ENCODE measurements at places on chromosomes 11 and 22. TPM values are rescaled to one million over a fixed set of nuclear protein-coding genes. Genes with fewer than 3 reads are reported as not detected.
A peak's percentile ranks its signal among the peaks of the same experiment; 100 is the strongest.

ARVCF gene
- 2.1 TPM for total RNA-seq

FADS1 gene
- total RNA-seq: 12.9 TPM

GGT1 gene
- total RNA-seq: 16.0 TPM

POU2AF2 gene
- total RNA-seq: 1.0 TPM

CCDC116 gene
- 0.09 TPM for total RNA-seq

TCP11L1 gene
- 7.4 TPM for total RNA-seq

ELFN2 gene
- 0.28 TPM for total RNA-seq

YAP1 gene
- total RNA-seq: 10.5 TPM

SLC7A4 gene
- 0.19 TPM for total RNA-seq

DNA sequence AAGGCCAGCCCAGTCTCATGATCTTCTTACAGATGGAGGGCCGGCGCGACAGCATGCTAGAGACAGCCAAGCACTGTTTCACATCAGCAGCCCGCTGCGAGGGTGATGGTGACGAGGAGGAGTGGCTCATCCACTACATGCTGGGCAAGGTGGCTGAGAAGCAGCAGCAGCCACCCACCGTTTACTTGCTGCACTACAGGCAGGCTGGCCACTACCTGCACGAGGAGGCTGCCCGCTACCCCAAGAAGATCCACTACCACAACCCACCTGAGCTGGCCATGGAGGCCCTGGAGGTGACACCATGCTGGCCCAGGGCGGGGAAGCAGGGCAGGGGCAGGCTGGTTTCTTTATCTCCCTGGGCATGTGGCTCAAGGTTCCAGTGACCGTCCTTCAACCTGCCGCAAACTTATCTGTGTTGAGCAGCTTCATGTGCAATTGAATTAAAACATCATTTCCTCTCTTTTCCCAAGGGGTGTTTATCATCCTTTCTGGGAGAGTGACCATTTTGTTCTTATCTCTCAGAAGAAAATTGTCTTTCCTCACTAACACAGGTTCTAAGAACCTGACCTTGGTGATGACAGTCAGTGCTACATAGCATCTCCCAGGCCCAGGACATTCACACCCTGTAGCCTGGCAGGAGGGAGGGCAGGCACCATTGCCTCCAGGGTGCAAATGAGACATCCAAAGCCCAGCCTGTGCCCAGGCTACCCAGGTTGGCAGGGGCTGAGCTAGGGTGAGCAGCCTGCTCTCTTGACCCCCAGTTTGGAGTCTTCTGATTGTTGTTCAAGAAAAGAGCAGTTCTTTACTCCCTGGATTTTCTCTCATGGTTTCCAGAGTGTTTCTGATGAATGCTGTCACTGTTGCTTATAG is 80.7 kb downstream of the CABIN1 start:
- H3K27me3 ChIP-seq: no peaks in the 10 kb centered on the region
- no peaks in the 10 kb centered on the region for H3K4me1 ChIP-seq
- peaks cover 90% of the 10 kb centered on the region for H3K36me3 ChIP-seq
- H3K27ac ChIP-seq: no peak overlapping the region
- DNase-seq: no peak

DNA sequence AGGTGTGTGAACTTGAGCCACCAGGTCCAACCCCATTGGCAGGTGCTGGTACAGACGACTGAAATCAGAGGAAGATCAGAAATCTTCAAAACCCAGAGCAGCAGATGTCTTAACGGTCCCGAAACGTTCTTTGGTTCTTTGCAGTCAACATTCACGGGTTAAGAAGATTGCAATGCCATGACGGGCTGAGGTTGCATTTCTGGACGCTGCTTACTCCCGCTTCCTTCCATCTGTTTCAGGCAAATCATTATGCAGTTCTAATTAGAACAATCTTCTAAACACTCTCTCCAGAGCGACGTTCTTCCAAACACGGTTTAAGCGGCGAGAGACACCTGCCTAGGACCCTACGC is 492 bp upstream of the LUZP2 start:
- H3K4me1 ChIP-seq: no peaks in the 10 kb centered on the region
- peaks cover 26% of the 10 kb centered on the region for H3K27me3 ChIP-seq
- DNase-seq: no peak
- no peak overlapping the region for H3K4me3 ChIP-seq
- H3K36me3 ChIP-seq: no peaks in the 10 kb centered on the region

- H3K36me3 ChIP-seq: no peaks in the 10 kb centered on the region
- no peak for DNase-seq
- H3K4me1 ChIP-seq: peaks cover 16% of the 10 kb centered on the region
- H3K27me3 ChIP-seq: no peaks in the 10 kb centered on the region
- no peak overlapping the region for H3K27ac ChIP-seq
These were observed 93.0 kb downstream of the SLC1A2 start for GRCh38 chr11:35326266-35326879.

GRCh38 chr11:67300256-67300755 is 3.0 kb upstream of the SSH3 start:
- DNase-seq: no peak
- peaks cover 48% of the 10 kb centered on the region for H3K36me3 ChIP-seq
- no peak overlapping the region for H3K27ac ChIP-seq
- H3K4me3 ChIP-seq: no peak overlapping the region

DNA sequence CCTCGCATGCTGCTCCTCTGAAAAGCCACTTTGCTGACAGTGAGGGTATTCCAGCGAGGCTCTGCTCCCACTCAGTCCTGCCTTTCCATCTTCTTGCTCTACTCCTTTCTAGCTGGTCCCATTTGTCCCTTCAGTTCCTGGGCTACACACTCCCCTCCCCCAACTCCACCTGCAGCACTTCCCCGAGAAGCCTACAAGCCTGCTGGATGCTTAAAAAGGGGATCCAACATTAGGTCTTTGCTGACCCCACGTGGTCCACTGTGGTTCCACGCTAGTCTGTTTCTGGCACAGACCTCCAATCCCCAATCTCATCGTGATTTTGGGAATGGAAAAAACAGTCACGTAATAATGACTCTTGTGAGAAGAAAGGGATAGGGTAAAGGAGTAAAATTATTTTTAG is 121.6 kb upstream of the SNX19 start:
- H3K27me3 ChIP-seq: no peaks in the 10 kb centered on the region
- H3K4me1 ChIP-seq: no peaks in the 10 kb centered on the region
- no peak overlapping the region for H3K4me3 ChIP-seq
- H3K27ac ChIP-seq: no peak overlapping the region

GRCh38 chr22:36236388-36237319 is 2.7 kb downstream of the APOL2 start:
- no peaks in the 10 kb centered on the region for H3K27me3 ChIP-seq
- H3K4me3 ChIP-seq: no peak overlapping the region
- no peak for DNase-seq
- H3K4me1 ChIP-seq: peaks cover 7% of the 10 kb centered on the region
- no peak overlapping the region for H3K27ac ChIP-seq

- H3K4me3 ChIP-seq: no peak overlapping the region
- no peaks in the 10 kb centered on the region for H3K4me1 ChIP-seq
- no peak overlapping the region for H3K27ac ChIP-seq
- H3K27me3 ChIP-seq: no peaks in the 10 kb centered on the region
- DNase-seq: no peak
These were observed 73.3 kb upstream of the CSNK2A3 start for GRCh38 chr11:11426226-11426952.

- peaks cover 17% of the 10 kb centered on the region for H3K27me3 ChIP-seq
- peak overlapping the region; percentile 79 for H3K4me3 ChIP-seq
- H3K4me1 ChIP-seq: peaks cover 19% of the 10 kb centered on the region
These were observed 1.2 kb downstream of the MSANTD2 start for GRCh38 chr11:124798991-124799347.

- DNase-seq: no peak
- H3K27ac ChIP-seq: no peak overlapping the region
- H3K27me3 ChIP-seq: no peaks in the 10 kb centered on the region
- H3K4me1 ChIP-seq: no peaks in the 10 kb centered on the region
- no peaks in the 10 kb centered on the region for H3K36me3 ChIP-seq
These were observed 165.0 kb downstream of the CHST1 start for GRCh38 chr11:45500451-45500850.

DNA sequence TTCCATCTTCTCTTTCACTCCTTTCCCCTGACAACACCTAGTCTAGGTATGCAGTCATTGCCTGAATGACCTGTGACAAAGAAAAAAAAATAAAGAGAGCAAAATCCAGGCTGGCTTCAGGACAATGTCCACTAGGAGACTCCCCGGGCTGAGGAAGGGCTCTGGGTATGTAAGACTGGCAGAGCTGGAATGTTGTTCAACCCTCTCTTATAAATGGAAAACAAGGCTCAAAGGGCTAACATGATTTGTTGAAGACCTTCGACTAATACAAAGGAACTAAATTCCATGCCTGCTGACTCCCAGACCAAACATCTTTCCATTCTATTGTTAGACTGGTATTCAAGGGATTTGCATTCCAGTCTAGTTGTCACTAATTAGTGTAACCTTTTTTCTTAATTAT is 122.2 kb downstream of the ARL14EP start:
- no peak overlapping the region for H3K27ac ChIP-seq
- no peaks in the 10 kb centered on the region for H3K4me1 ChIP-seq
- H3K27me3 ChIP-seq: no peaks in the 10 kb centered on the region
- no peak for DNase-seq
- H3K36me3 ChIP-seq: no peaks in the 10 kb centered on the region
